ENCODE measurements at places on chromosomes 6 and 20.

DNA sequence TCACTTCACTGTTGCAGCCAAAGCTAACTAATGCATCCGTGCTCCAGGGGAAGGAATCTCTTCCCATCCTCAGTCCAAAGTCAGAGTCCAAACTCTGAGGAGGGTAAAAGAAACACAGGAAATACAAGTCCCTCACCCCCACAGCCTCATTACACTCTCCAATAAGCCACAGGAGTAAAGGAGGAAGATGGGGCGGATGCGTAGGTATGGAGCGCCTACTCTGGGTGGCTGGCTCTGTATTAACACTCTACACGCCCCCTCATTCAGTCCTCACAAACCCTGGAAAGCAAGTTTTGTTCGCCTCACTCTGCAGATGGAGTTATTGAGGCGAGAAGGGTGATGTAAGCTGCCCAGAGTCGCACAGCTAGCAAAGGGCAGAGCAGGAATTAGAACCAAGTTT lies 242.9 kb downstream of the NRN1 start:
- no peak for DNase-seq

DNA sequence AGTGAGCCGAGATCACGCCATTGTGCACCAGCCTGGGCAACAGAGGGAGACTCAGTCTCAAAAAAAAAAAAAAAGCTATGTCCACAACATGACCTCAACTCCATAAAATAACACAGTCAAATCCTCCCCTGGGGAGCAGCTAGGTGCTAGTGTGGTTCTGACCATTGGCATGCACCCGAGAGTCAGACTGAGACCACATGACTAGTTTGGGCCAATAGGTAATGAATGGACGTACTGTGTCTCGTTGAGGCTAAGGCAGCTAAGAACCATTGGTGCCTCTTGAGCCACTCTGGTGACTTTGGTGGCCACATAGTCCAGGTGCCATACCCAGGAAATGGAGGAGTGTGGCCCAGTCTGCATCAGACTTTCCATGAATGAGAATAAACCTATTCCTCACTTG lies 40.3 kb downstream of the ATP9A start:
- DNase-seq = no peak

DNA sequence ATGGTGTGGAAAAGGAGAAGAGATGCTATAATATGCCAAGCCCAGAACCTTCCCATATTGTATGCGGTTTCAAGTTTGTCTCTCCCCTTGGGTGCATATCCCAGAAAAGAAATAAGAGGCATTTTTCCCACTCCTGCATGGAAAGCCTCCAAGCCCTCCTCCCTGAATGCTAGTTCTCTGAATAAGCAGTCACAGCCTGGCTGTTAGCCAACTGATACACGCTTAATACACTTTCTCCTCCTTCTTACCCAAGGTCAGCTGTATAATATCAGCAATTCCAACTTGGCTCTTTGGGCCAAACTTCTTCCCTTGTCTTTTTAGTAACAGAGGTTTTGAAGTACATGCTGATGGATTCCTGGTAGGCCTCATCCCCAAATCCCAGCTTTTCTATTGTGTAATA lies 440.1 kb downstream of the EPHA7 start:
- DNase-seq = no peak

GRCh38 chr6:161830866-161831616 lies 557.2 kb upstream of the AGPAT4 start:
- DNase-seq = no peak

DNA sequence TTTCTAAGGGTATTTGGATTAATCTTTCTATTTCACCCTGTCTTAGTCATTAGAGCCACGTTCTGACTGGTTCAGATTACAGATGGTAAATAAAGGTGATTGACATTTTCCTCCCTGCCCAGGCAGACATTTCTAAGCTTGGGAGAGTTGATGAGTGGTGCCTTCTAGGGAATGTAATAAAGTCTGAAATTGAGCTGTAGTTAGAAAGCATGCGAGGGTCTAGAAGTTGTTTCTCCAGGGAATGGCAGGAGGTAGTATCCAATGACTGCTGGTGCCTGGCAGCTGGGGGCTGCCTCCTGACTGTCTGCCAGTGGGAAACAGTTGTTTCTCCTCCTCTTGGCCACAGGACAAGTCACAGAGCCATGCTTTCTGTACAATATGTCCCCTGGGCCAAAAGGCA lies 14.6 kb downstream of the EDN3 start:
- no peak for DNase-seq

DNA sequence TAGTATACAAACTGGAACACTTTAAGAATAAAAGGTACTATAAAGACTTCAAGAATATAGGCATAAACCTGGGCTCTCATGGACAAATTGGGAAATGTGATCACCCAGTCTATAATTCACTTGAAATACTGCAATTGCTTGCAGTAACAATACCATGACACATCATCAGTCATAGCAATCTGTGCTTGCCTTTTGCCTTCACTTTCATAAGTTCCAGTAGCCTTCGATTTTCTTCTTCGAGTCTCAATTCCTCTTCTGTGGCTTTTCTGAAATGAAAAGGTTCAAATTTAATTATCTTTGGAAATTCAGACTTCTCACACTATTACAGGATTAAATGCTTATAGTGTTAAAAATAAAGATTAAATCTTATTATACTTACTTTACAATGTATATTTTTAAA lies 96.3 kb upstream of the ZBTB24 start:
- DNase-seq = no peak

DNA sequence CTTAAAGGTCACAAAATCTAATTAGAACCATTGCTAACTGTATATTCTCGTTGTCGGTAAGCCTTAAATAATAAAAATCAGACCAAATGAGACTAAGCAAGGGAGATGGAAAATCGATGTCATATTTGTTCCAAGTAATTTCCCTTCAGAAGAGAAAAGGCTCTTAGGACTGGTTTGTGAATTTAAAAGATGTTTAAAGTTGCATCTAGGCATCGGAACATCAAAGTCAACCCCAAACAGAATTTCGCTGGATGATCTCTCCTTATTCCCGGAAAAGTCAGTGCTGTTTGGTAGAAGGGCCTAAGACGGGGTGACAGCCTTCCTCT lies 63.8 kb downstream of the NPEPL1 start:
- DNase-seq = no peak

- no peak for DNase-seq
Measured at GRCh38 chr6:57048577-57048976, 2.1 kb downstream of the KIAA1586 start.

- no peak for DNase-seq
Measured at GRCh38 chr20:52118016-52118623, 73.5 kb downstream of the ZFP64 start.

DNA sequence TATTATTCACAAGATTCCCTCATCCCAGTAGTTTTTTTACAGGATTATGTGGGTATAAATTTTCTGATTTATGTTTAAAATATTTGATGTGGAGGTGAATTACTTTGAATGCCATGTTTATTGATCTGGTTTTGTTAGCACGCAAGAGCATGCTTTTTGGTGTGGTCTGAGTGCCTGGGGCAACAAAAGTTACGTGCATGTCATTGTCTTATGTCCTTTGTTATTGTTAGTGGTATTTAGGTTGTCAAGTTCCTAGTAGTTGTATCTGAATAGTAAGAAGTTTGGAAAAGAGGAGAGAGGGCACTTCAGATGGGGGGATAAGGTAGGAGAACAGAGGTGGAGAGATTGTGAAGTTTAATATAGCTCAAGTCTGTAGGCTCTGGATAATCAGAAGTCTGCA lies 95.0 kb downstream of the ATRN start:
- no peak for DNase-seq

GRCh38 chr6:126117251-126117650 lies 130.9 kb downstream of the TRMT11 start:
- no peak for DNase-seq

- DNase-seq = no peak
Measured at GRCh38 chr6:106084106-106084988, 1.8 kb upstream of the PRDM1 start.

GRCh38 chr6:143620447-143620846 lies 57.3 kb upstream of the PHACTR2 start:
- no peak for DNase-seq

All from stimulated activated CD8-positive, alpha-beta memory T cell treated with anti-CD3 and anti-CD28 coated beads, Interleukin-7, amount 100 ng/mL, for 4 hours (primary cell).